ENCODE measurements at places on chromosomes 2 and 18.

GRCh38 chr2:41502752-41503151, 545.1 kb upstream of the PKDCC start:
- DNase-seq: no peak

- no peak for DNase-seq
Observed at GRCh38 chr2:96866986-96867755, 2.7 kb downstream of the SEMA4C start.

DNA sequence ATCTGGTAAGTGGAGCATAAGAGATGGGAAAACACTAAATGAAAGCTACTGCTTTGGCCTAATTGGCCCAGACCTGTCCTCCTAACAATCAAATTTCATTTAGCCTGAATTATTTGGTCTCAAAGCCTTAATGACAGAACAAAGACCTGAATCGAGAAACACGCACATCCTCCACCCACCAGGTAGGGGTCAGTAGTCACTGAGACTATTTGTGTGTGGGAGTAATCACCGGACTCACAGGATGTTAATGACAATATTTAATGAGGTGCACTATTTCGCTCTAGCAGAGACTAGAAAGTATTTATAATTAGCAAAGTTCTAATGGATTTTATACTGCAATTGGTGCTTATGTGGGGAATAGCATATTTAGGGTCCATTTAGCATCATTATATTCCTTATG, 68.1 kb downstream of the RBM43 start:
- DNase-seq: no peak

DNA sequence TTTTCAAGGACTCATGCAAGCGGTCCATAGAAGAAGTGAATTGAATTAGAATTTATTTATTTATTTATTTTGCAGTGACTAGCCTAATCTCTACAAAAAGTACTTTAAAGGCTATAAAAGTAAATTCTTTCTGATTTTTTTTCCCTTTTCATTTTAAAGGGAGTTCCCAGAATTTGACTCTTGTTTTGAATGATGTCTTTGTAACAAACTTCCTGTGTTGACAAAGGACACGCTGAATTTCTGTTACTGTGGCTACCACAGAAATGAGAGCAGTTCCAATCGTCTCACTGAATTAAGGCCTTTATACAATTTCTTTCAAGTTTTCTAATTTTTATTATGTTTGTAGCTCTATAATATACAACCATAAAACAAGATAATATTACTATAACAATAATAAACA, 46.3 kb upstream of the LPIN2 start:
- no peak for DNase-seq

- DNase-seq: no peak
Observed at GRCh38 chr2:12284487-12284886, 432.2 kb upstream of the TRIB2 start.

- DNase-seq: no peak
Observed at GRCh38 chr2:229425598-229425997, 154.5 kb upstream of the PID1 start.

DNA sequence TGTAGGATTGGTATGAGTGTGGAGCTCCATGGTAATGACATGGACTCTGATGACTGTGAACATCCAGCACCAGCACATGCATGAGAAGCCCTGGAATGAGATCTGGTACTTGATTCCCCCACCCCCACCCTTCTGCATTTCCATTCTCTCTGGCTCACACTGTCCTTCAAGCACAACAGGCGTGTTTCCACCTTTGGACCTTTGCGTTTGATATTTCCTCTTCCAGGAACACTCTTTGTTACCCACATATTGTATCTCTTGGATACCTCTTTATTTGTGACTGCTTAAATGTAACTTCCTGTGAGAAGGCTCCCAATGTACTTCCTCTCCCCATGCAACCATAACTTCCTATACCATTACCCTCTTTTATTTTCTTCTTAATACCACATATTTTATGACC, 263.8 kb downstream of the HNMT start:
- no peak for DNase-seq

DNA sequence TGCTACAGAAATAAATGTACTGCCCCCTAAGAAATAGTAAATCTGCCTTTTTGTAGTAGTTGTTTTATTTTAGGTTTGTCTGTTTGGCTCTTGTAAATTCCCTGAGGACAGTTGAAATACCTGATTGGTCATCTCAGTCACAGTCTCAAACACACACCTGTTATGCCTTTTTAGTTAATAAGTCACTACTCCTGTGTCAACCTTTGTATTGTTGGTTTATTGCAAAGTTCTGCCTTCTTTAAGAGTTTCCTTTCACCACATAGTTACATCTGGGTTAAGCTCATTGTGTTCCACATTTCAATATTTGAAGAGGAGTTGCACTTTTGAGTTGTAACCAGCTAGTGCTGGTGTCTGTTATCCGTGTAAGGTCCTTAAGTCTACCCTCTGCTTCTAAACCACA, 198.7 kb downstream of the CCDC85A start:
- no peak for DNase-seq

- DNase-seq: no peak
Observed at GRCh38 chr2:111208639-111209038, 87.9 kb downstream of the BCL2L11 start.
